ENCODE measurements at places on chromosomes 13 and 19.

- DNase-seq, result no peak
Measured at GRCh38 chr19:7545904-7546303, 10.4 kb downstream of the PNPLA6 start.

- no peak for DNase-seq
Measured at GRCh38 chr13:113832631-113833030, 31.2 kb downstream of the GAS6 start.

GRCh38 chr13:108777421-108778420 lies 148.3 kb downstream of the MYO16 start:
- no peak for DNase-seq

DNA sequence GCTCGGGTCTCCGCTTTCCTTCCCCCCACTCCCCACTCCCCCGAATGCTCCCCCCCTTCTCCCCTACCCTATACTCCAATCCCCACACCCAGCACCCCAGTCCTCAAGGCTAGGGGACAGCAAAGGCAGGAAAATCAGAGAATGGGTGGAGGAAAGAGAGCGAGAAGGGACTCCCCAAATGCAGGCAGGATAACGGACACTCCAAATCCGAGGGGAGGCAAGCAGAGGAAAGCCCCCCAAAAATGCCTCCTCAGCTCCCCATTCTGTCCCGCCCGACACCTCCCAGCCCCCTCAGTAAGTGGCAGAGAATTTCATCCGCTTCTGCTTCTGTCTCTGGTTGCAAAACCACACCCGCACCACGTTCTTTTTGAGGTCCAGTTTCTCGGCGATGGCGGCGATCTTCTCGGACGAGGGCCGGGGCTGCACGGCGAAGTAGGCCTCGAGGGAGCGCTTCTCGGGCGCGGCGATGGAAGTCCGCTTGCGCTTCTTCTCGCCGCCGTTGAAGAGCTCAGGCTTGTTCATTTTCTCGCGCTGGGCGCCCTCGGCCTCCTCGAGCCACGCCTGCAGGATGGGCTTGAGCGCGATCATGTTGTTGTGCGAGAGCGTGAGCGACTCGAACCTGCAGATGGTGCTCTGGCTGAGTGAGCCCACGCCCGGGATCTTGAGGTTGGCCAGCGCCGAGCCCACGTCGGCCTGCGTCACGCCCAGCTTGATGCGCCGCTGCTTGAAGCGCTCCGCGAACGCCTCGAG lies 2.1 kb downstream of the POU4F1 start:
- DNase-seq, result no peak

DNA sequence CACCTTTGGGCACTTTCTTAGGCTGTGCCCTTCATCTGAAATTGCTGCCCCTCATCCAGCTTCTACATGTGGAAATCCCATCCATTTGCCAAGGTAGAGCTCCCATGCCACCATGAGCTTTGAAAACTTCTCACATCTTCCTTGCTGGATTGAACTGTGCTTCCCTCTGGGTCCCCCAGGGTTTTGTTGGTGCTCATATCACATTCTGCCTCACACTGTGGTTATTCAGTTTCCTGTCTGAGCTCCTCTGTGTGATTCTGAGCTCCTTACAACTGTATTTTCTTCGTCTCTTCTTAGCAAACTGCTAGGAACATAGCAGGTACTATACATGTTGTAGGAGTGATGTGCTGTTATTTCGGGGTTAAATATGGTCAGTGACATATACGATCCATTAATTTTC lies 74.9 kb upstream of the KL start:
- no peak for DNase-seq

DNA sequence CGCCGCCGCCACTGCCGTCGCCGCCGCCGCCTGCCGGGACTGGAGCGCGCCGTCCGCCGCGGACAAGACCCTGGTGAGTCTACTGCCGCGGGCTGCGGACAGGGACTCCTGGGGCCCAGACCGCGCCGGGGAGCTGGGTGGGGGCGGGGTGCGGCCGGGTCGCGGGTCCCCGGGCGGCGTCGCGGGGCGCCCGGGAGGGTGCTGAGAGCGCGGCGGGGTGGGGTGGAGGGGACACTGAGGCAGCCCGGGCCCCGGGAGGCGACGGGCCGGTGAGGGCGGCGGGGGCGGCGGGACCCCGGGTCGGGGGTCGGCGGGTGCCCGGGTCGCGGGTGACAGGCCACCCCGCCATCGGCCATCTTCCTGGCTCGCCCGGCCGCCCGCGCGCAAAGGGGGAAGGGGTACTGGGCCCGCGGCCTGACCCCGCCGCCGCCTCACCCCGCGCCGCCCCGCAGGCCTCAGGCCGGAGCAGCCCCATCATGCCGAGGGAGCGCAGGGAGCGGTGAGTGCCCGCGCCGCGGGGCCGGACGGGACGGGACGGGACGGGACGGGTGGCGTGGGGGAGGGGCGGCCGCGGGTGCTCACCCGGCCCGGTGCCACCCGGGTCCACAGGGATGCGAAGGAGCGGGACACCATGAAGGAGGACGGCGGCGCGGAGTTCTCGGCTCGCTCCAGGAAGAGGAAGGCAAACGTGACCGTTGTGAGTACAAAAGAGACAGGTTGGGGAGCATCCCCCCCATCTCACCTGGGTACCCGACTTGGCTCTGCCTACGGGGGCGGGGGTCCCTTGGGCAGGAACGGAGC lies 489 bp downstream of the CCNE1 start:
- DNase-seq, result no peak

DNA sequence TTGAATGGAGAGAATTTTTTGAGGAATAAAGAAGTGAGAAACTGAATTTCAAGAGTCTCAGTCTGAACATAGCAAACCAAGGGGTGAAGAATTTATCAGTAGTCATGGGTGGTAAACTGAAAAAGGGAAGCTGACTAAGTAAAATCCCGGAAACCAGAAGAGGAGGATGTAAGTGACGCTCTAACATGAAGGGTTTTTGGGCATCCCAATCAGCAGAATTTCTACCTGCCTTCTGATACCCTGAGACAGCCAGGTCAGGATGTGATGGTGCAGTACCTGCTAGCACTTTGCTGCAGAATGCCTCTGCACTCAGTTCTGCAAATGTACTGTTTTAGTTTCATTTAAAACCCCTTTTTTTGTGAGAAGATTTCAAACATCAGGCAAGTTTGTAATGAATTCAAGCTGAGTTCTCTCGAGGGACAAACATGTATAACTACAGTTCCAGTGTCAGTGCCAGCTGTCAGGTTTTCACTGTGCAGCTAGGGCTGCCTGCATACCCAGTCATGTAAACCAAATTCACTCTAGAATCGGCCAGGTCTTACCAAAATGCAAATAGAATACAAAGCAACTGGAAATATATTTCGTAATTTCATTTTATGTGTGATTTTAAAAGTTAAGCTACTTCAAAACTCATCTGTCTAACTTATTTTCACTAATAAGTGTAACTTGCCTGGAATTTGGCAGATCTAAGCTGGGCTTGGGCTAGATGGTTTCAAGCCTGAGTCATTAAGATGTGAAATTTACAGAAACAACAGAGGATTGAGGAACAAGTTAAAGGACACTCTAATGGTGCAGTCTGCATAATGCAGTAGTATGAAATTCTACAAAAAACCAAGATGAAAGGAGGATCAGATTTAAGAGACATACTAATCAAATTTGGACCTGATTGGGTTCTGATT lies 13.8 kb downstream of the METTL21C start:
- DNase-seq, result no peak

GRCh38 chr19:2270157-2270422 lies 11.9 kb downstream of the PEAK3 start:
- no peak for DNase-seq

GRCh38 chr13:74839656-74840055 lies 642.3 kb downstream of the TBC1D4 start:
- no peak for DNase-seq

DNA sequence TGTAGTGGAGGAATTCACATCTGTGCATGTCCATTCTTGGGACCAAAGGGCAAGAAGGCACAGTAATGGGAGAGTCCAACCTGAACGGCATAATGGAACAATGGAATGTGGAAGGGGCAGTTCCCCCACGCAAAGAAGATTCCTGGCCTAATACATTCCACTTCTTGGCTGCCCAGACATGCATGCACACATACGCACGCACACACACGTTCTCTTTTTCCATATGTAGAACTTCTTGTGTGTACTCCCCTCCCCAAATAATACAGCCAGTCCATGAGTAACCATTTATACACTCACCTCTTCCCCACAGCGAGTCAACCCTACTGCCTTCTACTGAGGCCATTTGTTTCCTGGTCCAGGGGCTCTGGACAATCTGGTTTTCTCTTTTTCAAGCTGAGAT lies 6.0 kb upstream of the STK24 start:
- no peak for DNase-seq

GRCh38 chr13:40172878-40173277 lies 493.6 kb downstream of the FOXO1 start:
- no peak for DNase-seq

GRCh38 chr13:109208522-109208921 lies 577.9 kb downstream of the IRS2 start:
- no peak for DNase-seq

- no peak for DNase-seq
Measured at GRCh38 chr13:89584058-89584620, 1763.3 kb upstream of the MIR17HG start.

DNA sequence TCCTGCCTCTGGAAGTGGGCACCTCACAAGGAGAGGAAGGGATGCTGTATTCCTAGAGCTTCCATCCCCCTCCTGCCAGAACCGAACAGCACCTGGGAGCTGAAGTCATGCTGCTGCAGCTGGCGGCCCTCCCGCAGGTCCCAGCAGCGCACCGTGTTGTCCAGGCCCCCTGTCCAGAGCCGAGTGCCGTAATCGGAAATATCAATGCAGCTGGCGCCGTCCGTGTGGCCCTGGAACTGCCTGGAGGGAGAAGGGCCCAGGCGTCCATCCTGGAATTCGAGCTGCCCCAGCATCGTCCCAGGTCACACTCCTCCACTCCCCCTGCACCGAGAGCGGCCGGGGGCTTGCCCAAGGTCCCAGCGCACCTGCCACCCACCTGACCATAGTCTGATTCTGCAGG lies 23.7 kb downstream of the TLE2 start:
- DNase-seq, result no peak

DNA sequence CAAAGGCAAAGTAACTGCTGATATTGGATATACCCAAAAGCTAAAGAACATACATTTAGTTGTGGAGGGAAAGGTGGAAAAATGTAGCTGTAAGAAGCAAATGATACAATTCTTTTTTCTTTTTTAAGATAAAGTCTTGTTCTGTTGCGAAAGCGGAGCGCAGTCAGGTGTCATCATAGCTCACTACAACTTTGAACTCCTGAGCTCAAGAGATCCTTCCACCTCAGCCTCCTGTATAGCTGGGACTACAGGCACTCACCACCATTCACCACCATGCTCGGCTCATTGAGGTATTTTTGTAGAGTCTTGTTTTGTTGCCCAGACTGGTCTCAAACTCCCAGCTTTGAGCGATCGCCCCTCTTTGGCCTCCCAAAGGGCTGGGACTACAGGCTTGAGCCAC lies 38.0 kb downstream of the TBC1D4 start:
- DNase-seq, result no peak

- DNase-seq, result no peak
Measured at GRCh38 chr13:36764957-36765356, 54.1 kb upstream of the RFXAP start.

- no peak for DNase-seq
Measured at GRCh38 chr13:95403349-95404140, 102.3 kb upstream of the ABCC4 start.

GRCh38 chr13:95160112-95160906 lies 140.9 kb downstream of the ABCC4 start:
- no peak for DNase-seq

DNA sequence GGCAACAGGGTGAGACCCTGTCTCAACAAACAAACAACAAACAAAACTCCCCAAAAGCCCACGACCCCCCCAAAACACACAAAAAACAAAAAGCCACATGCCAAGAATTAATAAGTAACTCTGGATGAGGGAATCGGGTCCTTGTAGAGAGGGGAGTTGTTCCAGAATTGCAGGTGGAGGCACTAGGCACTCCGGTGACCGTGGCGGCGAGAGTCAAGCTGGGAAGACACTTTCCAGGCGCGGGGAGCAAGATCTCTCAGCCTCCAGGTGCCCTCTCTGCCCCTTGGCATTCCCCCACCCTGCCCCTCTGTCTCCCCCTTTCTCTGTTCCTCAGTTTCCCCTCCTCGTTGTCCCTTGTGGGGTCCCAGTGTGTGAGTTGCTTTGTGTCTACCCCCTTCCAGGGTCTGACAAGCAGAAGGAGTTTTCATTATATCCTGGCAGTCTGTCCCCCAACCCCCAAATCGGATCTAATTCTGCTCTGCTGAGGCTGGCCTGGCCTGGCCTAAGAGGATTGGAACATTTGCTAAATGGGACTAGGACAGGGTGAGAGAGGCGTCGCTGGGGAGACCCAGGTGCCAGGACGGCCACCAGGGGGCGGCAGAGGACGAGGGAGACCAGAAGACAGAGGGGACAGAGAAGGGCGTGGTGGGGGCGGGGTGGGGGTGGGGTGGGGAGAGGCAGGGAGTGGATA lies 8.3 kb upstream of the CRX start:
- peak; percentile 12 for DNase-seq

GRCh38 chr19:13209484-13210338 lies 59.5 kb downstream of the IER2 start:
- no peak for DNase-seq

GRCh38 chr19:11781295-11782057 lies 14.7 kb downstream of the ZNF441 start:
- DNase-seq, result no peak

- DNase-seq, result no peak
Measured at GRCh38 chr13:67772807-67773453, 542.8 kb upstream of the PCDH9 start.

GRCh38 chr13:47039106-47039505 lies 142.3 kb upstream of the HTR2A start:
- DNase-seq, result no peak

GRCh38 chr19:38714354-38714778 lies 29.9 kb downstream of the CAPN12 start:
- DNase-seq, result no peak

GRCh38 chr19:48878196-48879024 lies 6.2 kb downstream of the PPP1R15A start:
- no peak for DNase-seq

- no peak for DNase-seq
Measured at GRCh38 chr13:107102676-107103075, 534.7 kb upstream of the ARGLU1 start.

GRCh38 chr13:27442071-27442647 lies 8.2 kb downstream of the MTIF3 start:
- DNase-seq, result no peak

GRCh38 chr13:44017756-44018309 lies 138.1 kb downstream of the LACC1 start:
- no peak for DNase-seq

GRCh38 chr13:33453936-33454335 lies 168.4 kb upstream of the STARD13 start:
- DNase-seq, result no peak

GRCh38 chr13:36758345-36758744 lies 60.7 kb upstream of the RFXAP start:
- DNase-seq, result no peak

GRCh38 chr13:42950181-42950580 lies 41.9 kb downstream of the EPSTI1 start:
- DNase-seq, result no peak

DNA sequence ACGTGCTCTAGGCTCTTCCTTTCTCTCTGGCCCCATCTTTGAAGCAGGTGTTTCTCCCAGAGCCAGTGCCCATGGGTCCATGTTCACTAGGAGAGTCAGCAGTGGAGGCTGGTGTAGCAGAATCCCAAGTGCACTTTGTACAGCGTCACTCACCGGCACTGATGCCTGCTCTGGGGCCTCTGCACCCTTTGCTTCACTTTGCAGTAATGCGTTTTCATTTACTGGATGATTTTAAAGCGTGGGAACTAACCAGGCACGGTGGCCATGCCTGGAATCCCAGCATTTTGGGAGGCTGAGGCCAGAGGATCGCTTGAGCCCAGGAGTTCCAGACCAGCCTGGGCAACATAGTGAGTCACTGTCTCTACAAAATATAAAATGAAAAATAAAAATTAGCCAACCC lies 30.7 kb downstream of the SLC25A42 start:
- no peak for DNase-seq
